ENCODE measurements at places on chromosomes 7 and 10. TPM values are rescaled to one million over a fixed set of nuclear protein-coding genes. Genes with fewer than 3 reads are reported as not detected.

CC2D2B gene
- total RNA-seq: not detected

MYH16 gene
- under 0.01 TPM for total RNA-seq

ANKRD30A gene
- not detected for total RNA-seq

STEAP4 gene
- 0.17 TPM for total RNA-seq

UCN3 gene
- not detected for total RNA-seq

CHRM2 gene
- 3.9 TPM for total RNA-seq

SHH gene
- not detected for total RNA-seq

TMUB1 gene
- 79.1 TPM for total RNA-seq

NKX1-2 gene
- total RNA-seq: not detected

ITGB8 gene
- total RNA-seq: 3.3 TPM

SPDYE11 gene
- total RNA-seq: not detected

CRTAC1 gene
- total RNA-seq: not detected

SLC26A3 gene
- total RNA-seq: not detected

TAS2R4 gene
- not detected for total RNA-seq

CCL24 gene
- not detected for total RNA-seq

HTR5A gene
- not detected for total RNA-seq

ASB13 gene
- 10.6 TPM for total RNA-seq

CALD1 gene
- 98.3 TPM for total RNA-seq

DYNC1I1 gene
- total RNA-seq: 0.34 TPM

RNF133 gene
- not detected for total RNA-seq

SORBS1 gene
- total RNA-seq: 0.34 TPM

EIF5AL1 gene
- total RNA-seq: 0.50 TPM

HECTD2 gene
- 3.7 TPM for total RNA-seq

MPP7 gene
- total RNA-seq: 0.84 TPM

LRRD1 gene
- total RNA-seq: 0.17 TPM

LAMB1 gene
- total RNA-seq: 103 TPM

MMD2 gene
- not detected for total RNA-seq

SPDYE5 gene
- total RNA-seq: not detected

WNT8B gene
- total RNA-seq: not detected

C7orf57 gene
- not detected for total RNA-seq

HGF gene
- 30.3 TPM for total RNA-seq

TNS3 gene
- 49.9 TPM for total RNA-seq

OR2A12 gene
- not detected for total RNA-seq

TRPV5 gene
- total RNA-seq: not detected

HMX2 gene
- not detected for total RNA-seq
